Dermis blood vessel endothelial cell (primary cell): ENCODE measurements at places on chromosomes 5 and 9. TPM values are rescaled to one million over a fixed set of nuclear protein-coding genes. Genes with fewer than 3 reads are reported as not detected.

ADRA1B gene
- 0.34 TPM in 1 of 2 replicates, not detected in the other for total RNA-seq

SLC38A9 gene
- 39.0 and 50.9 TPM in 2 replicates for total RNA-seq

PROP1 gene
- total RNA-seq, result not detected in 2 replicates

SGCD gene
- 0.51 and 0.84 TPM in 2 replicates for total RNA-seq

CDKN2A gene
- 1.0 and 1.3 TPM in 2 replicates for total RNA-seq
